ENCODE measurements at places on chromosomes 1 and 21.

- DNase-seq = no peak
Observed at GRCh38 chr1:175749075-175749474, 5.7 kb upstream of the TNR start.

DNA sequence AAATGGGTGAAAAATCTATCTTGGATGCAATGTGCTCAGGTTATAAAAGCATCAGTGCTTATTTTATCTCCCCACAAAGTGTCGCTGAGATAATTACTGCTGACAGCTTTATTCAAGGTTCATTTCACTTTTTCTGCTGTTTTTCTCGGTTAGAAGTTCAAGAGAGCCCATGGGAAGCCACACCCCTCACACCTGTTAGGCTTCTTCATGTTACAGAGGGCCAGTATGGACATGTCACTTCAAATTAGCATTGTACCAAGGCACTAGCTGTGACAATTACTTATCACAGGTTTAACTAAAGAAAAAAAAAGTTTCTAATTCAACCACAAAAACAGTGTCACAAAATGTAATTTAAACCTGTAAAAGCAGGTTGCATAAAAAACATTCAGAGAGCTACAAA, 187.3 kb upstream of the DMRTA2 start:
- DNase-seq = no peak

DNA sequence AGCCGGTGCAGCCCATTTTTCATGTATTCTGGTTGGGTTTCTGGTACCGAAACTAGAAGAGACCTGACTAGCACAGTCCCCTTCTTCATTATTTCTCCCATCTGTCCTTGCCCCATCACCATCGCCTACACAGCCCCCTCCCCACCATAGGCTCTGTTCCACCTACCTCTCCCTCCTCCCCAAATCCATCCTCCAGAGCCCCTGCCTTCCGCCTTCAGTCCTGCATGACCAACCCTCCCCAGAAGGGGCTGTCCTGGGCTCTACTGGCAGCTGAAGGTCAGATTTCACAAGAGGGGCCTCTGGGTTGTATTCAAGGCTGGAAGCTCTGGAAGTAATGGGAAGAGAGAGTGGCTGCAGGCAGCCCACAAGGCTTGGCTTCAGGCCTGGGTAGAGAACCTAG, 55.2 kb downstream of the SDC3 start:
- peak; percentile 27 for DNase-seq

DNA sequence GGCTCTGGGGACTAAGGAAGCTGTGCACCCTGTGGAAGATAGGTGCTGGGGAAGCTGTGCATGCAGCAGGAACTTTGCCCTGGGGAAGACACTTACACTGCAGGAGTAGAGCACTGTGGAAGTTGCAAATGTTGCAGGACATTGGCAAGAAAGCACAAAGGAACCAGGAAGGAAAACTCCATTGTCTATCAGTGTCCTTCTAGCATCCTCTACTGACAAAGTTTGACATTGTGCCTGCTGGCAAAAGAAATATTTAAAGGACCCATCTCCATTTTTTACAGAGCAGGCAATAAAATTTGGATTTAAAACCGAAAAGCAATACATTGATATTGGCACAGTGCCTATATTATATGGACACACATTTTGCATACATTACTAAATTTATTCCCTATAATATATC, 394.1 kb downstream of the PBX1 start:
- no peak for DNase-seq

- no peak for DNase-seq
Observed at GRCh38 chr1:200888349-200888838, 6.3 kb upstream of the INAVA start.

GRCh38 chr1:238129677-238130076, 239.0 kb upstream of the ZP4 start:
- DNase-seq = no peak

GRCh38 chr1:197916500-197916983, 630 bp upstream of the LHX9 start:
- peak; percentile 38 for DNase-seq
